Bronchus fibroblast of lung (primary cell): ENCODE measurements at places on chromosomes 12 and 14. TPM values are rescaled to one million over a fixed set of nuclear protein-coding genes. Genes with fewer than 3 reads are reported as not detected.

NOC4L gene
- 18.1 and 22.4 TPM in 2 replicates for total RNA-seq

MYBPC1 gene
- not detected in 2 replicates for total RNA-seq

SYT10 gene
- not detected in 2 replicates for total RNA-seq

GSKIP gene
- total RNA-seq, result 15.2 and 15.6 TPM in 2 replicates

FRMD6 gene
- total RNA-seq, result 96.6 and 105 TPM in 2 replicates

GPRC5A gene
- 6.1 and 7.4 TPM in 2 replicates for total RNA-seq

AQP6 gene
- not detected in 2 replicates for total RNA-seq

RPL10L gene
- total RNA-seq, result not detected in 2 replicates

GPR132 gene
- total RNA-seq, result not detected in 2 replicates

NRL gene
- total RNA-seq, result 0.59 and 2.9 TPM in 2 replicates

PRB2 gene
- not detected in 2 replicates for total RNA-seq

TAS2R42 gene
- not detected in 2 replicates for total RNA-seq

CBLN3 gene
- 0.34 and 0.74 TPM in 2 replicates for total RNA-seq

SCNN1A gene
- 0.67 and 1.0 TPM in 2 replicates for total RNA-seq

SMIM41 gene
- total RNA-seq, result 0.17 TPM in 1 of 2 replicates, not detected in the other

OR4Q3 gene
- not detected in 2 replicates for total RNA-seq

PLEKHD1 gene
- not detected in 2 replicates for total RNA-seq

NAP1L1 gene
- total RNA-seq, result 273 and 404 TPM in 2 replicates

CLEC14A gene
- 6.2 and 7.6 TPM in 2 replicates for total RNA-seq

SOX5 gene
- 2.4 and 3.0 TPM in 2 replicates for total RNA-seq

ETFRF1 gene
- total RNA-seq, result 15.5 and 18.5 TPM in 2 replicates

ENDOU gene
- not detected in 2 replicates for total RNA-seq

ADCY6 gene
- 12.6 and 13.3 TPM in 2 replicates for total RNA-seq

RALGAPA1 gene
- total RNA-seq, result 5.4 and 7.2 TPM in 2 replicates

CD163L1 gene
- 0.15 and 0.17 TPM in 2 replicates for total RNA-seq

OGFOD2 gene
- total RNA-seq, result 14.6 and 16.3 TPM in 2 replicates

DAO gene
- not detected in 2 replicates for total RNA-seq

APOF gene
- not detected in 2 replicates for total RNA-seq

ZNF891 gene
- 0.30 and 0.34 TPM in 2 replicates for total RNA-seq

BCL11B gene
- under 0.01 TPM in 1 of 2 replicates, not detected in the other for total RNA-seq

SPTB gene
- not detected in 2 replicates for total RNA-seq

MYO1H gene
- total RNA-seq, result not detected in 2 replicates

BATF gene
- not detected in 2 replicates for total RNA-seq

WSCD2 gene
- total RNA-seq, result not detected in 2 replicates

KRT3 gene
- total RNA-seq, result not detected in 2 replicates

GLIPR1L1 gene
- not detected in 2 replicates for total RNA-seq

CAPS2 gene
- 0.50 and 1.6 TPM in 2 replicates for total RNA-seq

GUCY2C gene
- not detected in 2 replicates for total RNA-seq

DENND5B gene
- 4.5 and 5.6 TPM in 2 replicates for total RNA-seq

PPP4R4 gene
- 0.45 TPM in 1 of 2 replicates, not detected in the other for total RNA-seq

DUSP16 gene
- 7.1 and 11.8 TPM in 2 replicates for total RNA-seq

MEG3 gene
- 77.0 and 82.7 TPM in 2 replicates for total RNA-seq

LRRK2 gene
- 0.74 and 0.84 TPM in 2 replicates for total RNA-seq

SLC6A13 gene
- total RNA-seq, result not detected in 2 replicates

KRT6C gene
- not detected in 2 replicates for total RNA-seq

ZNF84 gene
- total RNA-seq, result 6.4 and 8.4 TPM in 2 replicates

LMNTD1 gene
- total RNA-seq, result 0.30 TPM in 1 of 2 replicates, not detected in the other

FAR2 gene
- total RNA-seq, result 6.7 and 7.1 TPM in 2 replicates

SVOP gene
- total RNA-seq, result not detected in 2 replicates

LHX5 gene
- not detected in 2 replicates for total RNA-seq

CMA1 gene
- not detected in 2 replicates for total RNA-seq

GZMH gene
- not detected in 2 replicates for total RNA-seq

AKAP6 gene
- 0.15 and 0.17 TPM in 2 replicates for total RNA-seq

RDH5 gene
- 9.8 and 12.3 TPM in 2 replicates for total RNA-seq

PAX9 gene
- total RNA-seq, result 0.17 TPM in 1 of 2 replicates, not detected in the other
